Dermis microvascular lymphatic vessel endothelial cell (primary cell): ENCODE measurements at places on chromosomes 5 and 9. TPM values are rescaled to one million over a fixed set of nuclear protein-coding genes. Genes with fewer than 3 reads are reported as not detected.

The ABO gene
- 0.39 and 0.63 TPM in 2 replicates for total RNA-seq

The GALNT12 gene
- total RNA-seq = 0.26 and 0.38 TPM in 2 replicates

The TRUB2 gene
- 27.5 and 27.7 TPM in 2 replicates for total RNA-seq

The TRIM36 gene
- 0.25 and 0.26 TPM in 2 replicates for total RNA-seq

The ANKRD31 gene
- total RNA-seq = under 0.01 TPM in 1 of 2 replicates, not detected in the other

The ST8SIA4 gene
- total RNA-seq = 4.8 and 7.2 TPM in 2 replicates

The ZNF782 gene
- total RNA-seq = 2.6 and 3.0 TPM in 2 replicates
